ENCODE measurements at places on chromosomes 16 and 17.

DNA sequence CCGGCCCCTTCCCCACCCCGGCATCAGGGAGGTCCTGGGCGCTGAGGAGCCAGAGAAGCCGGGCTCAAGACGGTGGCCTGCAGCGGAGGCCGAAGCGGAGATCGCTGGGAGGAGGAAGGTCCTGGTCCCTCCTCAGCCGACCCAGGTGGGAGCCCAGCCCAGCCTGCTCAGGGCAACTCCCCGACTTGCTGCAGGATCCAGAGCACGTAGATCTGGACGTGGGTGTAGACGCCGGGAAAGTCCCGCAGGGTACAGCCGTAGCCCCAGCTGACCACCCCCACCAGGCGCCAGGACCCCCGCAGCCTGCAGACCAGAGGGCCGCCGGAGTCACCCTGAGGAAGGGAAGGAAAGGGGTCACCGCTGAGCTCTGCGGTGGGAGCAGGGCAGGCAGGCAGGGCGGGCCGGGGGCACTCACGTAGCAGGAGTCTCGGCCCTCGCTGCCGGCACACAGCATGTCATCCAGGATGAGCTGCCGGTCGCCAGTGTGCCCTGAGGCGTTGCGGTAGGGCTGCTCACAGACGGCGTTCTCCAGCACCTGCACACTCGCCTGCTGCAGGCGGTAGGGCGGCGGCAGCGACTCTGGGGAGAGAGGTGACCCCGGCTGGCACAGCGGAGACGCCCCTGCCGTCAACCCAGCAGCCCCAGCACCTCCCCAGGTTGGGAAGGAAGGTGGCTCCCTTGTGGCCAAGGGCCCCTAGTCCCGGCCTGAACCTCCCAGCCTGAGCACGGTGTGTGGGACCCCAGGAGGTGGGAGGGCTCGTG, 5.4 kb downstream of the TPSD1 start:
- no peaks in the 10 kb centered on the region for H3K36me3 ChIP-seq
- peaks cover 6% of the 10 kb centered on the region for H3K4me1 ChIP-seq
- DNase-seq = no peak
- no peak overlapping the region for H3K4me3 ChIP-seq
- no peak overlapping the region for H3K27ac ChIP-seq
- H3K27me3 ChIP-seq = peaks cover 17% of the 10 kb centered on the region

DNA sequence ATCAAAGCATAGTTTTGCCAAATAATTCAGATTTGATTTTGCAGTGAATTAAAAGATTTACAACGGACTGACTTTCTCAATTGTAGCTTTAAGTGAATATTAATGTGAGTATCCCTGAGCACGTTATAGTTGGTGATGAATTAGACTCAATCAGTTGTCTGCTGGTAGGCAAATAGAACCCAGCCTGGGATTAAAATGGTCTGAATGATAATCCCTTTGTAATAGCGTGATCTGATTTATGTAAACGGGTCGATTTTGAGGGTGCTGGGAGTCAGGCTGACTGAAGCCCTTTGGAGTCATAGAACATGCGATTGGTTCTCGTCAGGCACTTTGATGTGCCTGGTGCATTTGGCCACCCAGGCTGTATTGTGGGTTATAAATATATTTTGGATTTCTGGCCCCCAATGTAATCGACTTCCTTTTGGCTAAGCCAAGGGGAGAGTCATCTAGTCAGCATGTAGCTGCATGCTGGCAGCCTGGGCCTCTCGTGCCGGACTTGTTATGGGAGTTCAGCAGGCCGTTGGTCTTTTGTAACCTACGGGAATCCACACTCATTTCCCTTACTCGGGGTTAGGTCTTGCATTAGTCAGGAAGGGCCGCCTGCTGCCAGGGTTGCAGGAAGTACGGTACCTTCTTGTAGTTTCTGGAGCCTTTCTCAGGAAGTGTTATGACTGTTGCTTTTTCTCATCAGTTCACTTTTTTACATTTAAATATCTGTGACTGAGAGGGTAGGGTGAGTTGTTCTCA, 5.4 kb downstream of the PGS1 start:
- H3K4me1 ChIP-seq = peaks cover 47% of the 10 kb centered on the region
- peak overlapping the region; percentile 22 for H3K27ac ChIP-seq
- no peak overlapping the region for H3K4me3 ChIP-seq
- H3K36me3 ChIP-seq = no peaks in the 10 kb centered on the region
- no peak for DNase-seq
- peaks cover 6% of the 10 kb centered on the region for H3K27me3 ChIP-seq

DNA sequence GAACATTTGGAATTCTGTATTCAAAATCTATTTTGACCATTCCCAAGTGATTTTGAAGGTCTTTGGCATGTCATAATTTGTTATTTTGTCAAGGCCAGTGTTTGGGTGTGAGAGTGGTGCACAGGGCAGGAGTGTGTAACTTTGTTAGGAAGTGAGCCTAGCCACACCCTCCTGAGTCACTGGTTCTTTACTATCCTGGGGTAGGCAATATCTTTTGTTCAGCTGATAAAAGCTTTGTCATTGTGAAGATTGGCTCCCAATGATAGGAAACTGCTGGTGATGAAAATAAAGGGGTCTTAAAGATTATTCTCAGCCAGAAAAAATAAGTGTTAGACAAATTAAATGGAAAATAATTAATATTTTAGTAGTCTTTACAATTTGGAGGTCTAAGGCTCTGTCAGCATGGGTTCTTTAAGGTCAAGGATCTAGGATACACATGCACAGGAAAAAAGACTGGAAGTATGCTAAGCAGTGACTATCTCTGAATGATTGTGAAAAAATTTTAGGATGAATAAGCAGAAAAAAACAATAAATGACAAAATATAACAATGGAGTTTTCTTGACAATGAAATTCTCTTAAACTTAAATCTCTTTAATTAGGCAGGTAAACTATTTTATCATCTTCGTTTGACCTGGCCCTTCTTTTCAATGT, 5.1 kb downstream of the UBN1 start:
- no peak overlapping the region for H3K27ac ChIP-seq
- H3K4me3 ChIP-seq = no peak overlapping the region
- H3K4me1 ChIP-seq = peaks cover 10% of the 10 kb centered on the region
- H3K27me3 ChIP-seq = no peaks in the 10 kb centered on the region

DNA sequence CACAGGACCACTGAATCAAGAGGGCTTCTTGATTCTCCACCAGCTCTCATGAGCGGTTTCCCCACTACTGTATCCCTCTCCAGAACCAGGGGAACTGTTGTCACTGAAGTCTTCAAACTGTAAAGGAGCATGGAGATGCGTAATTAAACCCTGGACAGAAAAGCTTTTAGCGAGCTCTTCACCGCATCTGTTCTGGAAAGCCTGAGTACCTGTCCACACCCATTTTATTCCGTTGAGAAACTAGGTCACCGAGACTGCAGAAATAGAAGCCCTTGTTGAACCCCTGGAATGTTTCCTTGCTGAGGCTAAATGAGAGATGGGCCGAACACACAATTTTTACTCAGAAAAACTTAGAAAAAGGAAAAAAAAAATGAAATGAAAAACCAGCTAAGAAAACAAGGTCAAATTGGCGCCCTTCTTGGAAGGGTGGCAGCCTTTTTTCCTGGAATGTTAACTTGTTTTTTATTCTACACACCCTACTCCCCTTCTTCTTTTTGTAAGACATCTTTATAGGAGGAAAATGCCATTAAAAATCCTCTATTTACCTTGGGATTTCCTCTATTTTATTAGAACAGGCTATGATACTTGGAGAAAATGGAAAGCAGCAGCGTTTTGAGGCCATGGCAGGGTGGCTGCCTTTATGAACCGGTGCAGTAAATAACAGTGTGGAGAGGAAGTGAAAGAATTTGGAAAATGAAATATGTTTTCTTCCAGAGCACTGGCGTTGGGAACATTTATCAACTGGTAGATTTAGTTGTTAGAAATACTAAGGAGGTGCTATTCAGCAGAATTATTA, 52.6 kb upstream of the CRISPLD2 start:
- peaks cover 15% of the 10 kb centered on the region for H3K36me3 ChIP-seq
- H3K27me3 ChIP-seq = peaks cover 2% of the 10 kb centered on the region
- no peak for DNase-seq
- peaks cover 12% of the 10 kb centered on the region for H3K4me1 ChIP-seq
- peak overlapping the region; percentile 2 for H3K4me3 ChIP-seq
- H3K27ac ChIP-seq = peak overlapping the region; percentile 19

DNA sequence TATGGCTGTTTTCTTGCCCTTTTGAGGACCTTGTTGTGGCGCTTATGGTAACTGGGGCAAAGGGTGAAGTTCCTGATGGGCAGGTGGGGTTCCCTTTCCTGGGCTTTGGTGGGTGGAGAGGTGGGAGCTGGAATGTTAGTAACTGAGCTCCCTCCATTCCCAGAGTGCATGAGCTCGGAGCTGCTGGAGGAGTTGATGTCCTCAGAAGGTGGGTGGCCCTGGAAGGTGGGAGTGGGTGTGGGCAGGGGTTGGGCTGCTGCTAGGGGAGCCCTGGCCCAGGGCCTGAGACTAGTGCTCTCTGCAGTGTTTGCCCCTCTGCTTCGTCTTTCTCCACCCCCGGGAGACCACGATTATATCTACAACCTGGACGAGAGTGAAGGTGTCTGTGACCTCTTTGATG, 1.2 kb upstream of the ELMO3 start:
- H3K36me3 ChIP-seq = no peaks in the 10 kb centered on the region
- no peak for DNase-seq
- no peak overlapping the region for H3K27ac ChIP-seq
- H3K4me3 ChIP-seq = no peak overlapping the region

All from glutamatergic neuron (in vitro differentiated cells).